ENCODE measurements at places on chromosomes 7 and 10. TPM values are rescaled to one million over a fixed set of nuclear protein-coding genes. Genes with fewer than 3 reads are reported as not detected.

The CLIP2 gene
- total RNA-seq = 35.7 TPM

The PTPRZ1 gene
- total RNA-seq = 2.7 TPM

The MRLN gene
- total RNA-seq = not detected

The MPP7 gene
- total RNA-seq = 95.3 TPM

The RBAK gene
- total RNA-seq = 11.3 TPM

The CPSF4 gene
- total RNA-seq = 33.6 TPM

The MYL7 gene
- total RNA-seq = not detected

The CDC14C gene
- total RNA-seq = not detected

The LRRN3 gene
- 0.62 TPM for total RNA-seq

The LIPM gene
- not detected for total RNA-seq

The RNF148 gene
- 1.6 TPM for total RNA-seq

The AGR2 gene
- not detected for total RNA-seq

The PDE1C gene
- 7.1 TPM for total RNA-seq

The ICA1 gene
- total RNA-seq = 31.1 TPM

The TMEM270 gene
- total RNA-seq = not detected

The LBX1 gene
- total RNA-seq = not detected

The BUB3 gene
- total RNA-seq = 61.4 TPM

The AKR1D1 gene
- not detected for total RNA-seq

The ACBD7 gene
- not detected for total RNA-seq

The SLC16A12 gene
- total RNA-seq = 0.45 TPM
